ENCODE measurements at places on chromosomes 5 and 9.

DNA sequence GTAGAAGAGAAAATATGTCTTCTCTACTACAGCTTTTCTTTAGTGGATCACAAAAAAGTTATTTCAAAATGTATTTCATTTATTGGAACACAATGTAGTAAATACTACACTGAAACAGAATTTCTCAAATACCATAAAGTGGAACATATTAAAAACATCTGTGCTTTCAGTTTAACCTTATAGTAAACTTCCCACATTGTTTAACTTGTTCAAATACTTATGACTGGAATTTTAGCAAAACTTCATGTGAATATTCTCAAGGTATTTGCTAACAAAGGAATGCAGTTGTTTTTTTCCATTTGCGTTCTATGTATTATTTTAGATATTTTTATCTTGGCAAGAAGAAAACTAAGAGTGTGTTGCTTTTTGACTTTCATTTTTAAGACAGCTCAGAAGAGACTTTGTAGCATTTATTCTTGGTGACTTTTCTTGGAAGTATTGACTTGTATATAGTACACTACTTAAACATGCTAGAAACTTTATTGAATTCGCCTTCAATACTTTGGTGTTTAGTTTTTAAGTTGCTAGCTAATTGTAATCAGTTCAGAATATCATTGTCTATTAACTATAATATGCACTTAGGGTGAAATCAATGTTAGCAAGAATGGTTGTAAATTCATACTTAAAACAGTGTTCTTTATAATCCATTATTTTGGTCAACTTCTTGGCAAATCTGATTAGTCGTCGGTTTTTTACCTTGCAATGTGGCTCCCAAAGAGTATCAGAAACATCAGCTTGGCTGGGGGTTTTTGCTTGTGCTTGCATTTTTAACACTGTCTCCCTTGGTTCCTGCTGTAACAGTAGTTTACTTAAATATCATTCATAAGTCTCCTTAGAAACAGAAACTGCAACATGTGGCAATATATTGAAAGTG, 5.0 kb upstream of the RHOBTB3 start:
- 0 out of 2 replicates have a peak, but pooled peaks cover 1% of the 10 kb centered on the region for H3K4me1 ChIP-seq
- no peak overlapping the region for H3K4me3 ChIP-seq
- H3K36me3 ChIP-seq, result no peaks in the 10 kb centered on the region
- no peak for DNase-seq
- H3K27ac ChIP-seq, result no peak overlapping the region
- H3K27me3 ChIP-seq, result peaks cover 2% of the 10 kb centered on the region

GRCh38 chr9:135887585-135888050, 19.7 kb downstream of the CAMSAP1 start:
- peaks cover 16% of the 10 kb centered on the region for H3K4me1 ChIP-seq
- no peak overlapping the region for H3K27ac ChIP-seq
- H3K27me3 ChIP-seq, result no peaks in the 10 kb centered on the region
- H3K4me3 ChIP-seq, result no peak overlapping the region

- H3K27me3 ChIP-seq, result no peaks in the 10 kb centered on the region
- no peak overlapping the region for H3K27ac ChIP-seq
- H3K36me3 ChIP-seq, result no peaks in the 10 kb centered on the region
- no peak for DNase-seq
- peaks cover 2% of the 10 kb centered on the region for H3K4me1 ChIP-seq
Measured at GRCh38 chr5:148748702-148749392, 77.6 kb upstream of the ADRB2 start.

GRCh38 chr9:72144756-72145492, 4.3 kb upstream of the GDA start:
- H3K4me3 ChIP-seq, result no peak overlapping the region
- H3K27ac ChIP-seq, result no peak overlapping the region
- no peaks in the 10 kb centered on the region for H3K36me3 ChIP-seq
- no peak for DNase-seq
- H3K27me3 ChIP-seq, result peaks cover 19% of the 10 kb centered on the region
- no peaks in the 10 kb centered on the region for H3K4me1 ChIP-seq

DNA sequence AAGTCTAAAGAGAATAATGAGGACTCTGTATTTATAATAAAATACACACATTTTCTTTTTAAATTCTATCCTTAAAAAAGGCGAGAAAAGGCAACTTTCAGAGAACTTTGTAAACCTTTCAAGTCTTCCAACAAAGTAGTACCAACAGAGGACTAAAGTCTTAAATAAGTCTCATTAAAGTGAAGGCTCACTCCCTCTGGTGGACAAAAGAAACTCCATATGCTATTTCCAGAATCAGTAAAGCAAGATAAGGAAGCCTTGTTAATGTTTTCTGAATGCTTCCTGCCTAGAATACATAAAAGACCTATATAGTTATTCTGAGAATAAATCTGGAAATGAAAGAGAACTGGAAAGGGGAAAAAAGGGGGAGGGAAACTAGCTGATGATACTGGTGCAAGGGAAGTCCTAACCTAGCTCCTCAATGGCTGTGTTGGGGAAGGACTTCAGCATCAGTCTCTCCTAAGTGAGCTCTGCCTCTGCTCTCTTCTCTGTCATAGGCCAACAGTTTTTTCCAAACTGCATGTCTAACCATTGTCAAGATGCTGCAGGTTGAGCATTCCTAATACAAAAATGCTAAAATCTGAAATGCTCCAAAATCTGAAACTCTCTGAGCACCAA, 7.2 kb downstream of the HMGCS1 start:
- no peak overlapping the region for H3K27ac ChIP-seq
- H3K27me3 ChIP-seq, result no peaks in the 10 kb centered on the region
- no peak overlapping the region for H3K4me3 ChIP-seq
- 0 out of 2 replicates have a peak, but pooled peaks cover 1% of the 10 kb centered on the region for H3K4me1 ChIP-seq

- no peak overlapping the region for H3K4me3 ChIP-seq
- H3K27me3 ChIP-seq, result no peaks in the 10 kb centered on the region
- H3K27ac ChIP-seq, result no peak overlapping the region
- no peaks in the 10 kb centered on the region for H3K4me1 ChIP-seq
- H3K36me3 ChIP-seq, result no peaks in the 10 kb centered on the region
Measured at GRCh38 chr9:105841562-105841961, 147.2 kb downstream of the TMEM38B start.

DNA sequence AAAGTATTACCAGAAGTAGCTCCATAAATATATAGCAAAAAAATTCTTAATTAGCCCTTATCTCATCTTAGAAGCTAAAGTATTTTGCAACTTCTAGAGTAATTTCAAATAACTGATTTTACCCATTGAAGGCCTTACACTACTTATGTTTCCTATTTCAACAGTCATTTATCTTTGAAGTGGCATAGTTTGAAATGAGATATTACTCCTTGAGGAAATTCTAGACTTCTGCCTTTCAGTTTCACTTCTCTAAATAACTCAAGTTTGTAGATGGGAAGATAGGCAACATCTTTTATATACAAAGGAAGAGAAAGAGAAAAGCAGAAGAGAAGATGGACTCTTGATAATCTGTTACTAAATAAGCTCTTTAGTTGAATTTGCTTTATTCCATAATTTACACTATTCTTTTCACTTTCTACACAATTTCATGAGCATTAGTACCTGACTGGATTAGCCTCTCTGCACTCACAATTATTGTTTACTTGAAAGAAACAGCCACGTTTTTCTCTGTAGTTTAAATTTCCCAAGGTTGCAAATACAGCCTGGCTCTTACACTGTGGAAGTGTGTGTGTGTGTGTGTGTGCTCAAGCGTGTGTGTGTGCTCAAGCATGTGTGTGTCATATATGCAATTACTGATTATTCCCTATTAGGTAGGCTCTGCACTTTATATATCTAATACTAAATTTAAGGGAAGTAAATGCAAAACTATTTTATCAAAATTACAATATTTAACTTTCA, 60.6 kb upstream of the EMB start:
- DNase-seq, result no peak
- H3K36me3 ChIP-seq, result no peaks in the 10 kb centered on the region
- H3K4me1 ChIP-seq, result no peaks in the 10 kb centered on the region
- no peak overlapping the region for H3K27ac ChIP-seq

GRCh38 chr5:22044229-22044628, 808.9 kb downstream of the CDH12 start:
- H3K4me3 ChIP-seq, result no peak overlapping the region
- H3K27ac ChIP-seq, result no peak overlapping the region
- H3K36me3 ChIP-seq, result no peaks in the 10 kb centered on the region
- H3K4me1 ChIP-seq, result no peaks in the 10 kb centered on the region
- H3K27me3 ChIP-seq, result no peaks in the 10 kb centered on the region

DNA sequence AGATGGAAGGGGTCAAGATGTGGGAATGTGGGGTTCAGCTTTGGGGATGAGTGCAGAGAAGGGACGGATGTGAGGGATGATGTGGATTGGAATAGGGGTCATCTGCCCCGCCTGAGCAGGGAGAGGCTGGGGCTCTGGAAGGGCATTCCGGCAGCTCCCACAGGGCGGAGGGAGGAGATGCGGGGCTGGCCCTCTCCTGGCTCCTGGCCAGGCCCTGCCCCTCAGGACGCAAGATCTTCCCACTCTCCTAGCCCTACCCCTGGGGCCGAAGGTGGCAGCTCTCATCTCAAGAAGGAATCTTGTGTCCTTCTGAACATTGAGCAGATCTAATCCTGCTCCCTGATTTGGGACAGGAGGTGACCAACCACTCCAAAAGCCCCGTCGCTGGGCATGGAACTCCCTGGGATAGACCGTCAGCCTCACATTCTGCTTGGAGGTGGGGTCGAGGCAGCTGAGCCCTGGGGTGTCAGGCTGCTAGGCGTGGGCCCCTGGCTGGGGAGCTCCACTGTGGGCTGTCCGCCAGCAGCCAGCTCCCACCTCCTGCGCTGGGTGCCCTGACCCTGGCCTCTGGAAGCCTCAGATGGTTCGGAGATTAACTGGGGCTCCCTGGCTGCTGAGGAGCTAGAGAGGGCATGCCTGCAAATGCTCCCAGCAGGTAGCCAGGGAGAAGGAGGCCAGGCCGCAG, 125.2 kb downstream of the ZNF354C start:
- H3K4me3 ChIP-seq, result no peak overlapping the region
- H3K27me3 ChIP-seq, result no peaks in the 10 kb centered on the region
- no peaks in the 10 kb centered on the region for H3K36me3 ChIP-seq
- no peak for DNase-seq
- peaks cover 22% of the 10 kb centered on the region for H3K4me1 ChIP-seq

DNA sequence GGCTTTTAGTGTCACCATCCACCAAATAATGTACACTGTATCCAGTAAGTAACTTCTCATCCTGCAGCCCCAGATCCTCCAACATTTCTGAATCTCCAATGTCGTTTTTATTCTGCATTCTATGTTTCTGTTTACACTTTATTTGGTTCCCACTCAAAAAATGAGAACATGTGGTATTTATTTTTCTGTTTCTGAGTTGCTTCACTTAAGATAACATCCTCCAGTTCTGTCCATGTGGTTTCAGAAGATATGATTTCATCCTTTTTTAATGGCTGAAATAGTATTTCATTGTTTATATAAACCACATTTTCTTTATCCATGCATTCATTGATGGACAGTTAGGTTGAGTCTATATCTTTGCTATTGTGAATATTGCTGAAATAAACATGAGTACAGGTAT, 677.3 kb upstream of the FTMT start:
- H3K27me3 ChIP-seq, result no peaks in the 10 kb centered on the region
- no peak overlapping the region for H3K4me3 ChIP-seq
- no peak overlapping the region for H3K27ac ChIP-seq
- H3K36me3 ChIP-seq, result no peaks in the 10 kb centered on the region
- H3K4me1 ChIP-seq, result no peaks in the 10 kb centered on the region

GRCh38 chr9:135267191-135267809, 179.8 kb downstream of the OLFM1 start:
- H3K27me3 ChIP-seq, result no peaks in the 10 kb centered on the region
- no peak overlapping the region for H3K4me3 ChIP-seq
- H3K36me3 ChIP-seq, result no peaks in the 10 kb centered on the region
- H3K4me1 ChIP-seq, result no peaks in the 10 kb centered on the region
- DNase-seq, result no peak
- H3K27ac ChIP-seq, result no peak overlapping the region

GRCh38 chr9:16062542-16063240, 509.8 kb downstream of the CCDC171 start:
- H3K4me3 ChIP-seq, result no peak overlapping the region
- H3K27me3 ChIP-seq, result no peaks in the 10 kb centered on the region
- 0 out of 2 replicates have a peak, but pooled peaks cover 2% of the 10 kb centered on the region for H3K4me1 ChIP-seq

DNA sequence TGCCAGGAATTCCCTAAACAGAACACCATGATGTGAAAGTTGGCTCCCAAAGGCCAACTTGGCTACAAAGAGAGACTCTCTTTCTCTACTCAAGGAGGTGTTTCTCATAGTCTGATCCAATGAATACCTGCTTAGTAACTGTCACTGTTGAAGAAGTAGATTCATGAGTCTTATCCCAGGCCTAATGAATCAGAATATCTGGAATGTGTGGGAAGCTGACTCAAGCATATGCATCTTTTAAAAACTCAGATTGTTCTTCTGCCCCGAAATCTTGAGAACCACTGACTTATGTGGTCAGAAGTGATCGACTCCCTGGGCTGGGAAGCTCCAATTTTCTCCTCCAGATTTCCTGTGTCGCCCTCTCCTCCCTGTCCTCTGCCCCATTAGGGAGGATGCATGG, 345.6 kb downstream of the PLK2 start:
- H3K4me1 ChIP-seq, result no peaks in the 10 kb centered on the region
- no peak overlapping the region for H3K27ac ChIP-seq
- no peaks in the 10 kb centered on the region for H3K36me3 ChIP-seq
- no peak overlapping the region for H3K4me3 ChIP-seq
- DNase-seq, result no peak

- no peaks in the 10 kb centered on the region for H3K4me1 ChIP-seq
- no peaks in the 10 kb centered on the region for H3K36me3 ChIP-seq
- H3K27me3 ChIP-seq, result no peaks in the 10 kb centered on the region
Measured at GRCh38 chr5:31107091-31107518, 86.4 kb upstream of the CDH6 start.

DNA sequence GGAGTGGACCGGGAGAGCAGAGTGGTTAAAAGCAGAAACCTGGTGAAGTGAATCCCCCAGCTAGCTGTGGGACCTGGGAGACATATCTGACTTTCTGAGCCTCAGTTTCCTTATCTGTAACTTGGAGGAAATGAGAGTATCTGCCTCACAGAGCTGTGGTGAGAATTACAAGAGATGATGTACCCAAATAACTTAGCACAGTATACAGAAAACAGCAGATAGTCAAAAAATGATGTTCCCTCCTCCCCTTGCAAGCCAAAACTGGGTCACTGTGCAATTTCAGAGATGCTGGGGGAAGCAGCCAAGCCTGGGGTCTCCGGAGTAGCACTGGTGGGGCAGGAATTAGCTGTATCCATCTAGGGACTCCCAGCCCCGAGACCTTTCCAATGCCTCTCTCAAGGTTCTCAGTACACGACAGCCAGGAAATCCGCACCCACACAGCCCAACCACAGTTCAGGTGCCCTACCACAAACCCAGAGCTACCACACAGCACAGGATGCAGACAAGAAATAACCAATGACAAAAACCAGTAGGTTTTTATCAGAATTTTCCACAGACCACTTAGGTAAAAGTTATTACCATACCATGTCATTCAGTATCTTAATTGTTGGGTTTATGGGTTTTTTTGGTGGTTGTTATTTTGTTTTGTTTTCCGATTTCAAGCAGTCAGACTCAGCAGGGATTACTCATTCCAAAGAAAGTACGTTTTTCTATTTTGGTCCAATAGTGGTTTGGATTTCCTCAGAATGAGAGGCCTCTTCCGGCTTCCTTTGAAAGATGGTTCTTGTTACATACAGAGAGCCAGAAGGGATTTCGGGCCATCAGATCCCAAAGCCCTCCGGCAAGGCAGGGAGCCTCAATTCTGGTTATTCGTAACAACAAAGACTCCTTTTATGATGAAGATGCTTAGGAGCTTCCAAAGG, 4.9 kb upstream of the HRH2 start:
- DNase-seq, result no peak
- no peaks in the 10 kb centered on the region for H3K4me1 ChIP-seq
- no peak overlapping the region for H3K4me3 ChIP-seq
- no peaks in the 10 kb centered on the region for H3K27me3 ChIP-seq
- no peak overlapping the region for H3K27ac ChIP-seq
- no peaks in the 10 kb centered on the region for H3K36me3 ChIP-seq
